ENCODE measurements at places on chromosomes 11 and 22.
A peak's percentile ranks its signal among the peaks of the same experiment; 100 is the strongest.

DNA sequence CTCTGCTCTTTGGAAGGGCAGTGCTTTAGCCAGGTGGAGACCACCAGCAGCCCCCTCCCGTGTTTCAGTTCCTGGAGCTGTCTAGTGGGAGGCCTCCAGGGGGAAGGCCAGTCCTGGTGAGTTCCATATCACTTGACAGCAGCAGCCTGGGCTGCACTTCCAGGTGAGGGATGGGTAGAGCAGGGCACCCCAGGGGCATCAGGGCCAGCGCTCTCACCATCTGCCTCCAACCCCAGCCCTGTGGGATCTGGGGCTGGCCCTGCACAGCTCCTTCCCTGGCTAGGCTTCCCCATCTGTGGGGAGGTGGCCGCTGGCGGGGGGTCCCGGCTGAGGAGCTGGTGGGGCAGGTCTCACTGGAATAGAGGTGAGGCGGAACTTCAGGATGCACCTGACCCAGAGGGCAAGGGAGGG is 60.5 kb downstream of the MORC2 start:
- DNase-seq = no peak

DNA sequence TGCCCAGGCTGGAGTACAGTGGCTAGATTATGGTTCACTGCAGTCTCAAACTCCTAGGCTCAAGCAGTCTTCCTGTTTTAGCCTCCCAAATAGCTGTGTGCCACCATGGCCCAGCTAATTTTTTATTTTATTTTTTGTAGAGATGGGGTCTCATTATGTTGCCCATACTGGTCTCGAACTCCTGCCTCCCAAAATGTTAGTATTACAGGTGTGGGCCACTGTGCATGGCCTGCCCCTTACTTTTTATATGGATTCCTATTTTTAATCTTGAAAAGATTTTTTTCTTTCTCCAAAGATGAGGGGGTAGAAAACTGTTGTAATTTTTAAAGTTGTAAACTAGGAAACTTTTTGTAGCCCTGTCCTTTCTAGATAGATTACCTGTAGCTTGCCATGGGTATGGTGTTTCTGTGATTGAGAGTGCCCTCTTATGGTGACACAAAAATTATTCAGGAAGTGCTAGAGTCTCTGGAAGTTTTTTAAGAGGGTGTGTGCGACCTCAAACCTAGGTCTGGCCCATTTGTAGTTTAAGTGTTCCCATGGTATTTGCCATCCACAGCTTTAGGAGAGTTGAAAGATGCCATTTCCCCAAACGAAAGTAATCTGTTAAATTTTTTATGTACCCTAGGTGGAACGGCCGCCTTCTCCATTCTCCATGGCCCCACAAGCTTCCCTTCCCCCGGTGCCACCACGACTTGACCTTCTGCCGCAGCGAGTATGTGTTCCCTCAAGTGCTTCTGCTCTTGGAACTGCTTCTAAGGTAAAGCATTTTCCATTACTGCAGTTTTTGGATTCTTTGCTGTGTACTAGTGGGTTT is 32.4 kb downstream of the MCAM start:
- peak; percentile 42 for DNase-seq

- no peak for DNase-seq
Measured at GRCh38 chr11:62399878-62400266, 19.0 kb upstream of the SCGB1A1 start.

DNA sequence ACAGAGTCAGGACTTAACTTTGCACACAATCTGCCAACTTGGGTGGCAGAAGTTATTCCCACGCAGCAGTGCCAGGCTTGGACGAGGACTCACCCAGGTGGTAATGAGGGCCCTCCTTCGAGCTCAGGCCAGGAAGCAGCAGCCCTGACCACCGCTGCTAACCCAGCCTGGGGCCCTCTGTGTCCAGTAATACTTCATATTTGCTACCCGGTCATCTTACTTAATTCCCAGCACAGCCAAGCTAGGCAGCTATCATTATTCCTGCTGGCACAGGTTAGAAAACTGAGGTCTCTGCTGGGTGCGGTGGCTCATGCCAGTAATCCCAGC is 15.4 kb upstream of the LRP5 start:
- no peak for DNase-seq

GRCh38 chr22:26665813-26666231 is 8.4 kb downstream of the MIAT start:
- no peak for DNase-seq

GRCh38 chr22:36457688-36458450 is 23.6 kb downstream of the TXN2 start:
- DNase-seq = no peak

DNA sequence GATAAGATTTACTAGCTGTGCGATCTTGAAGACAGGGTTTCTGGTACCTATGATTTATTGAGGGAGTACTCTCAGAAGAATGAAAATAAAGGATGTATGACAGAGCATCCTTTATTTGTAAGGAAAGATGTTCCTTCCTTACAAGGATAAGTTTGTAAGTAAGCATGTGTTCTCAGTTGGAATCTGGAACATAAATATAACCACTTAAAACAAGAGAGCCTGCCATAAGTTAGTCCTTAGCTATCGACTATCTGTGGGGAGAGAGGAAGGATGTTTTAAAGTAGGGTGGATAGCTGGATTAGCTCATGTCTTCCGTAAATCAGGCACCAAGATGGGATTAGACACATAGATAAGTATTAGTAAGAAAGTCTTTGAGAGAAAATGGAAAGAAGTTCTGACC is 192.6 kb upstream of the CARD18 start:
- no peak for DNase-seq

GRCh38 chr11:11389238-11389637 is 36.2 kb upstream of the CSNK2A3 start:
- DNase-seq = no peak

- DNase-seq = no peak
Measured at GRCh38 chr22:24001314-24001713, 3.9 kb downstream of the GSTT4 start.

DNA sequence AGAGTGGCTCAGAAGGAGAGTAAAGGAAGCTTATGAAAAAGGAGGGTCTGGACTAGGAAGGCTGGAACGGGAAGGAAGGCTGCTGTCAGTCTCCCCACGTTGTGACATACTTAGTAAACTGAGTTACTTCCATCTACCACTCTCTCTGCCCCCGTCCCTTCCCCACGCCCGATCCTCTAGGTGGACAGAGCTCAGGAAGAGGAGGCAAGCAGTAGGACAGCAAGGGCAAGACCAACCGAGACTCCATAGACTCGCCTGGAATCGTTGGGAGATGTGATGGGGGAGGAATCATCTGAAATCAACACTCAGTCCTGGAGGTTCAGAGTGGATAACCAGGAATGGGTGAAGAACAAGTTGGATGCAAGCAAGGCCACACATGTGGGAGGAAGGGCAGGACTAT is 240.7 kb downstream of the BUD13 start:
- no peak for DNase-seq

DNA sequence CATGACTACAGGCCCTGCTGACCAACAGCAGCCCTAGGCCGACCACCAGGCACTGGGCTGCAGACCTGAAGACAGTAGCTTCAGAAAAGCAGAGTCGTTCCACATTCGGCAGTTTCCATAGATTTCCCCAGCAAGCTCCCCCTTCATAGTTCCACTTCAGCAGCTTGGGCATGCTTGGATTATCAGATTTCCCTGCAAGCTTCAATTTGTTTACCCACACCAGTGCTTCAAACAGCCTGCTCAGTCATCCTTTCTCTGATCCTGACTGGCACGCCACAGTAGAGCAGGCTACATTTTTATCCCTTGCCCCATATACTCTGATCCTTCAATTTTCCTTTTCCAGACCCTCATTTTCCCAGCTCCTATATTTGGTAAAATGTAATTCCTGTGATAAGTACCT is 51.1 kb upstream of the CFAP300 start:
- DNase-seq = no peak

DNA sequence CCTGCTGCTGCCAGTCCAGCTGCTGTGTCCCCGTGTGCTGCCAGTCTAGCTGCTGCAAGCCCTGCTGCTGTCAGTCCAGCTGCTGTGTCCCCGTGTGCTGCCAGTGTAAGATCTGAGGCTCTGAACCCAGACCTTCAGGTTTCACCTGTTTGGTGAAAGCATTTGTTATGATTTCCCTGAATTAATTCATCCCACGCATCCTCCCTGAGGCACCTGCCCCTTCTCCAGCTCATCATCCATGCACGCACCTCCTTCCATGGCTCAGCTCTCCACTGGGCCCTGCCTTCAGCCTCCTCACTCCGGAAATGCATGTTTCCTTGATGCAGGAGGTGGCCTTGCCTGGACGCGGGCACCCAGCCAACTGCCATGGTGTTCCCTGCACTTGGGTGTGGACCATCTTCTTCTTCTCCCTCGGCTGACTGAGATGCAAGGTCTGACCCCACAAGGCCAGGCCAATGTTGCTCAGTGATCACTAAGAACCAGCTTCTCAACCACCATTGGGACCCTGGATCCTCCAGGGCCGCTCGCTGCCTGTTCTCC is 788 bp downstream of the KRTAP5-10 start:
- no peak for DNase-seq

- DNase-seq = no peak
Measured at GRCh38 chr11:114432893-114433292, 6.4 kb upstream of the REXO2 start.

- no peak for DNase-seq
Measured at GRCh38 chr11:71246559-71246958, 5.8 kb downstream of the SHANK2 start.

- no peak for DNase-seq
Measured at GRCh38 chr22:45868571-45869339, 108.2 kb downstream of the WNT7B start.

DNA sequence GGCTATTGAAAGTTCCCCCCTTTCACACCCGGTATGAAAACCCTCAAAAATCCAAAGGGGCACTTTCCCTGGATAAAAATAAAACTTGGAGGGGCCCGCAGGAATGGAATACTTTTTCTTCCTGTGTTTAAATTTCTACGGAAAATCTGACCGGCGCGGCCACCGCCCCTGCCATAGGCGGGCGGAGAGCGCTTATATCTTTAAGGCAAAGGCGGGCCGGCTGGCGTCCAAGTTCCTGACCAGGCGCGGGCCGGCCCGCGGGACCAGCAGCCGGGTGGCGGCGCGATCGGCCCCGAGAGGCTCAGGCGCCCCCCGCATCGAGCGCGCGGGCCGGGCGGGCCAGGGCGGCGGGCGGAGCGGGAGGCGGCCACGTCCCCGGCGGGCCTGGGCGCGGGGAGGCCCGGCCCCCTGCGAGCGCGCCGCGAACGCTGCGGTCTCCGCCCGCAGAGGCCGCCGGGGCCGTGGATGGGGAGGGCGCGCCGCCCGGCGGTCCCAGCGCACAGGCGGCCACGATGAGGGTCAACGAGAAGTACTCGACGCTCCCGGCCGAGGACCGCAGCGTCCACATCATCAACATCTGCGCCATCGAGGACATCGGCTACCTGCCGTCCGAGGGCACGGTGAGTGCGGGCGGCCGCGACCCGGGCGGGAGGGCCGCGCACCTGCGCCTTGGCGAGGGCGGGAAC is at the start of gene ANO1:
TSS of gene ANO1 (plus strand) at position 223 of the 686 bp plus-strand sequence. CDS start at position 513, 290 bp downstream.
- DNase-seq = no peak

DNA sequence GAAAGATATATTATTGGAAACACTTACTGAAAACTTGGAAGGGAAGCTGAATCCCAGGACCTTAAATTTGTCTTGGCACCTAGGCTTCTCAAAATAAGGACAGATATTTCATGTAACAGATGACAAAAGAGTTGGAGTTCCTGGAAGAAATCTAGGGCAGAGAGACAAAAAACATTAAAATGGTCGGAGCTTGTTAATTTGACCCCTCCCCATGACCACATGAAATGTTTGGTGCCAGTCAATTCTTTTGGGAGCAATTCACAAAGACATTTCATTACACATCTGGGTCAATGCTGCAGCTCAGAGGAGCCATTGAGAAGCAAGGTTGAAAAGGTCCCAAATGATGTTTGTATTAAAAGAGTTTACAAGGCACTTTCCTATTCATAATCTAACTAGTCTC is 162.0 kb upstream of the GUCY1A2 start:
- DNase-seq = no peak

DNA sequence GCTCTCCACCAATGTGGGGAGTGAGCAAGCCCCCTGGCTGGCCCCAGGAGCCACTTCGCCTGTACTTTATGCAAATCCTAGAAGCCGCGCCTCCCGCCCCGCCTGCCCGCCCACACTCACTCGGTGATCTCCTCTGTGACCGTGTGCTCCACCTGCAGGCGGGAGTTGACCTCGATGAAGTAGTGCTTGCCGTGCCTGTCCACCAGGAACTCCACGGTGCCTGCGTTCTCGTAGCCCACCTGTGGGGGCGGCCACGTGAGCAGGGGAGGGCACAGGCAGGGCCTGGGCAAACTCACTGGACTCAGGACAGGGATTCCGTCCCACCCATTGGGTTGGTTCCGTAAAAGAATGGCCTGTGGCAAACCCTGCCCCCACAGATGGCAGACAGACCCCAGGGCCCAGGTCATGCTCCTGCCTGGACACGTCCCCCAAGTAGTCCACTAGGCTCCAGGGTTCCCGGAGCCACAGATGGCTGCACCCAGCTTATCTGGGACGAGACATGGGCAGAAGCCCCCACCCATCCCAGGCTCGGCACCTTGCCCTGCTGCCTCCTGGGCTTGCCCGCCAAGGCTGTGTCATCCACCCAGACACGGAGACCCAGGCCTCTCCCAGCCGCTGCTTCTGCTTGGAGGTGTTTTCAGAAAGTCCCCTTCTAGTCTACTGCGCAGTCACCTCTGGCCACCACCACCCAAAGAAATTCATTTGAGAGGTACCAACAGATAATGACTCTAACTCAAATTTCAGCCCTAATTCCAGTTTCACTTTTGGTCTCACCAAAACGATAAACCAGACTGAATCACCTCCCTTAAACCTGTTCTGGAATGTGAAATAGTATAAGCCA is 12.1 kb downstream of the LRFN4 start:
- DNase-seq = peak; percentile 100

All from HuH-7 (cell line).